ENCODE measurements at places on chromosomes 6 and 20. TPM values are rescaled to one million over a fixed set of nuclear protein-coding genes. Genes with fewer than 3 reads are reported as not detected.

- H3K27me3 ChIP-seq: no peaks in the 10 kb centered on the region
- no peak for DNase-seq
- no peak overlapping the region for H3K4me3 ChIP-seq
- peaks cover 50% of the 10 kb centered on the region for H3K4me1 ChIP-seq
Measured at GRCh38 chr20:50389808-50390684, 120.1 kb upstream of the PTPN1 start.

DNA sequence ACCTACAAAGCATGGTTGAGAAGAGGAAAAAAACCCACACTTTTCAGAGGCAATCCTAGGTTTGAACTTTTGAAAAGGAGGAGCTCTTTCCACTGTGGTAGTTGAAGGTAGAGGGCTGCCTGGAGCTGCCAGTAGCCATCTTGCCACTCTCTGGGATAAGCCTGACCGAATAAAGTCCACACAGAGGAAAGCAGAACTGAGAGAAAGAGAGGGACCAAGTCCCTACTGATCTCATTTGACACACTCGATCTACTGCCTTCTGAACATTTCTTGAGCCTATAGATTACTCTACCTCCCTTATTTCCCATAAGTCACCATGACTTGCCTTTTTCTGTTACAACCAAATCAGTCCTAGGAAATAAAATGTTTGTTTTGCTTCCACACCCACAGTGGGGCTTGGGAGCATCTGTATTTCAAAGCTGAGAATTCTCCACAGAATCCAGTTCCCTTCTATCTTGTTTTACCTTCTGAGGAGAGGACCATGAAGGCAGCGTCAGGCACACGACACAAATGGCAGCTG is 147.0 kb upstream of the PTPRK start:
- no peak for DNase-seq
- no peak overlapping the region for H3K4me3 ChIP-seq
- no peak overlapping the region for H3K27ac ChIP-seq
- H3K4me1 ChIP-seq: no peaks in the 10 kb centered on the region

DNA sequence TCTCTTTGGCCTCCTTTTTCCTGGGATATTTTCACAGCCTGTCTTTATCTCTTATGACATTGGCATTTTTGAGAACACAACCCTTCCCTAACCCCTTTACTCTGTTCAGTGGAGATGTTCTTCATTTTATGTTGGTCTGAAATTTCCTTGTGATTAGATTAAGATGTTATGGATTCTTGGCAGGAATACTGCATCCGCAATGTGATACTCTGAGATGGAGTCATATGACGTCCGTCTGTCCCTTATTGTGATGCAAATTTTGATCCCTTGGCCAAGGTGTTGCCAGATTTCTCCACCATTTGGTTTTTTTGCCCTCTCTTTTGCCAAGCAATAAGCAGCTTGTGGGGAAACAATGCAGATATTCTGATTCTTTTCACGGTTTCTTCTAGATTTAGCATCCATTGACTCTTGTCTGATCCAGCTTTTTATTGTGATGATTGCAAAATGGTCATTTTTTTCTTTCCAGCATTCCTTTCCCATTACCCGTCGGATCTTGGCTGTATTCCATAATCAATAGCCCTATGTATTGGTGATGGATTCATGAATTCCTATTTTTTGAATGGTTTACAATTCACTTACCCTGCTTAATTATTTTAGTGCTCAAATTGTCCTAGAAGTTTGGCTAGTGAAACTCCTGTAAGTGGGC is 85.1 kb downstream of the NCOA3 start:
- no peaks in the 10 kb centered on the region for H3K36me3 ChIP-seq
- H3K27ac ChIP-seq: no peak overlapping the region
- H3K4me3 ChIP-seq: no peak overlapping the region

- no peaks in the 10 kb centered on the region for H3K27me3 ChIP-seq
- no peaks in the 10 kb centered on the region for H3K36me3 ChIP-seq
- no peaks in the 10 kb centered on the region for H3K4me1 ChIP-seq
- no peak overlapping the region for H3K27ac ChIP-seq
Measured at GRCh38 chr6:129795261-129795660, 65.9 kb downstream of the TMEM244 start.

DNA sequence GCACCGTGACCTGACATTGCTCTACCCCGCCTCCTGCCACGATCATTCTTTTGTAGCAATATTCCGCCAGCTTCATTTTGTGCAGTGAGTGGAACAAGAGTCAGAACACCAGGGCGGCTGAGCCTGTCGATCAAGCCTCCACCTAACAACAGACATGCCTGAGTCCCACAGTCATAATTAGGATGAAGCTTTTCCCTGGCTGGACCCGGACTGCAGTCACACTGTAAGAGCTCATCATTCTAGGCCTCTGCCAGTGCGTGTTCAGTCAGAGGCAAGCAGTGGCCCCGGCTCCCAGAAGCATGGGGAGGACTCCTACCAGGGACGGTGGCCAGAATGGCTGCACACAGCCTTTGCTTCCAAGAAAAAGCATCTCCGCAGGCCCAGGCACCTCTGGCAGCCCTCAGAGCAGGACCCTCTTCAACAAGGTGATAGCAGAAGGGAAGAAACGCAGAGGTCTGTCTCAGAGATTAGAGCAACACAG is 23.2 kb upstream of the UNC93A start:
- H3K4me1 ChIP-seq: no peaks in the 10 kb centered on the region
- DNase-seq: no peak
- H3K36me3 ChIP-seq: no peaks in the 10 kb centered on the region

DNA sequence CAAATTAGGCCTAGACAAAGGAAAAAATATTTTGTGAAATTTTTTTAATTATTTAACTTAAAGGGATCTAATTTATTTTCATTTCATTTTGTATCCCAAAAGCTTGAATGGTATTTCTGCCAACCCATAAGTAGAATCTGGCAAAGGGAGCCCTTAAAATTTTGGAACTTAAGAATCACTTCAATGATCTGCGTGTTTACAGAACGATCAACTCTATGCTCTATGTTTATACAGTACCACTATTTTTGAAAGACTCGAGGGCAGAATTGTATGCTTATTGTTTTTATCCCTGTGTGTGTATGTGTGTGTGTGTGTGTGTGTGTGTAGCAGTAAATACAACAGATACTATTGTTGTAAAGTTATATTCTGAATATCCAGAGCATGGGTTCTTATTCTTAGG is 39.2 kb downstream of the METTL24 start:
- H3K27ac ChIP-seq: no peak overlapping the region
- no peaks in the 10 kb centered on the region for H3K27me3 ChIP-seq
- H3K4me1 ChIP-seq: peaks cover 10% of the 10 kb centered on the region
- H3K36me3 ChIP-seq: no peaks in the 10 kb centered on the region
- no peak for DNase-seq
- H3K4me3 ChIP-seq: no peak overlapping the region

The PAK5 gene
- not detected for total RNA-seq

The OR2B2 gene
- total RNA-seq: not detected

The PROKR2 gene
- not detected for total RNA-seq

The ADGRF4 gene
- 0.20 TPM for total RNA-seq
